ENCODE measurements at places on chromosomes 13 and 19.

- DNase-seq, result no peak
Observed at GRCh38 chr13:26855921-26856320, 95.3 kb upstream of the GPR12 start.

DNA sequence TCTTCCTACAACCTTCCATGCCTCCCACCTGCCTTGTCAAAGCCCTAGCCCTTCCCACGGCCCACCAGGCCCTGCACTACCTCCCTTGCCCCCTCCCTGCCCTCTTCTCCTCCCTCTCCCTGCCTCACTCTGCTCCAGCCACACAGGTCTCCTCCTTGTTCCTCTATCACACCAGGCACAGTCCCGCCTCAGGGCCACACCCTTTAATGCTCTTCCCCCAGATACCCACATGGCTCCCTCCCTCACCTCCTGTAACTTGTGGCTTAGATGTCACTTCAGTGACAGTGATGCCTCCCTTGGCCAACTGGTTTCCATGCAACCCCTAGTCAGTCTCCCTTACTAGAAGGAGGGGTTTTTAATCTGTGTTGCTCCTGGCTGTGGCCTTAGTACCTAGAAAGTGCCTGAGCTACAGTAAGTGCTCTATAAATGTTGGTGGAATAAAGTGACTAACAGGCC, 1.3 kb downstream of the SIRT6 start:
- no peak for DNase-seq

- no peak for DNase-seq
Observed at GRCh38 chr13:66273011-66273410, 957.1 kb downstream of the PCDH9 start.

DNA sequence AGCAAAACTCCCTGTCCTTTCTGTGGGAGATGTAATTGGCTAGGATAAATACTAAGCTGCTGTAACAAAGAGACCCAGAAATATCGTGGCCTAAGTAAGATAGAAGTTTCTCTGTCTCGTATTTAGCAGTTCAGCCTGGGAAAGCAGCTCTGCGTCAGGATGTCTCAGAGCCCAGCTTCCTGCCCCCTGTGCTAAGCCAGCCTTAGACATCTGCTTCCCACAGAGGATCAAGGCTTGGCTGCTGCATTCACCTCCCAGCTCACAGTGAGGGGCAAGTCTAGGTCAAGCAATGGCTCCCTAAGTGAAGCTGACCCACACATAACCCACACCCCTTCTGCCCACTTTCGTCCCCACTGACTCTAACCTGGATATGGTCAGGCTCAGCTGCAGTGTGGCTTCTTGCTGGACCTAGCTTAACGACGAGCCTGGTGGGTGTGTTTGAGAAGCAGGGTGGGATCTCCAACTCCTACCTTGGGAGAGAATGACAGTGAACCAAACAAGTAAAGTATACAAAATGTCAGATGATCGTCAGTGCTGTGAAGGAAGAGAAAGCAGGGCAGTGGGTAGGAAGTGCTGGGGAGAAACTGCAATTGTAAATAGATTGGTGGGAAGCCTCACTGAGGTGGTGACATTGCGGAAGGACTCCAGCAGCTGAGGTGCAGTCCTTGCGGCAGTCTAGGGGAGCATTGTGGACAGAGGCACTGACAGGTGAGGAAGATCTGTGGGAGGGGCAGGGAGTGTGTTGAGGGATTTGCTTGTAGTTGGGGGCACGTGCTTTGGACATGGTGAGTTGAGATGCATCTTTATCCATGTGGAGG, 82.9 kb downstream of the TNFRSF19 start:
- DNase-seq, result no peak

DNA sequence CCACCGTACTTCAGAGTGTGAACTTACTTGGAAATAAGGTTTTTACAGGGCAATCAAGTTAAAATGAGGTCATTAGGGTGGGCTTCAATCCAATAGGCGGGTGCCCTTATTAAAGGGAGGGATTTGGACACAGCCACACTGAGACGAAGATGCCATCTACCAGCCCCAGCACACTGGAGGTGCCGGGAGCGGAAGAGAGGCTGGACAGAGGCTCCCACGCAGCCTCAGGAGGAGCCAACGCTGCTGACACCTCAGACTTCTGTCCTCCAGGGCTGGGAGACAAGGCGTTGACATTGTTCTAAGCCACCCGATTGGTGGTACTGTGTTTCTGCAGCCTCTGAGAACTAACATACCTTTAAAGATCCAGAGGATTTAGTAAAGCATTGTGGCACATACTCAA, 12.6 kb upstream of the RAB20 start:
- DNase-seq, result no peak

GRCh38 chr19:29379257-29380021, 146.4 kb upstream of the VSTM2B start:
- DNase-seq, result no peak

DNA sequence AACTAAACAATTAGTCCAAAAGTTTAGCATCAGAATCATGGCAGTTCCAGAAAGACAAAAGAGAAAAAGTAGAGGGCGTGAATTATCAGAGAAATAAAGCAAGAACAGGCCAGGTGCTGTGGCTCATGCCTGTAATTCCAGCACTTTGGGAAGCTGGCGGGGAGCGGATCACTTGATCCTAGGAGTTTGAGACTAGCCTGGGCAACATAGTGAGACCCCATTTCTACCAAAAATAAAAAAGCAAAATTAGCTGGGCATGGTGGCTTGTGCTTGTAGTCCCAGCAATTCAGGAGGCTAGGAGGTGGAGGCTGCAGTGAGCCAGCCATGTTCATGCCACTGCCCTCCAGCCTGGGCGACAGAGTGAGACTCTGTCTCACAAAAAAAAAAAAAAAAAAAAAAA, 18.4 kb downstream of the ARL11 start:
- DNase-seq, result no peak

DNA sequence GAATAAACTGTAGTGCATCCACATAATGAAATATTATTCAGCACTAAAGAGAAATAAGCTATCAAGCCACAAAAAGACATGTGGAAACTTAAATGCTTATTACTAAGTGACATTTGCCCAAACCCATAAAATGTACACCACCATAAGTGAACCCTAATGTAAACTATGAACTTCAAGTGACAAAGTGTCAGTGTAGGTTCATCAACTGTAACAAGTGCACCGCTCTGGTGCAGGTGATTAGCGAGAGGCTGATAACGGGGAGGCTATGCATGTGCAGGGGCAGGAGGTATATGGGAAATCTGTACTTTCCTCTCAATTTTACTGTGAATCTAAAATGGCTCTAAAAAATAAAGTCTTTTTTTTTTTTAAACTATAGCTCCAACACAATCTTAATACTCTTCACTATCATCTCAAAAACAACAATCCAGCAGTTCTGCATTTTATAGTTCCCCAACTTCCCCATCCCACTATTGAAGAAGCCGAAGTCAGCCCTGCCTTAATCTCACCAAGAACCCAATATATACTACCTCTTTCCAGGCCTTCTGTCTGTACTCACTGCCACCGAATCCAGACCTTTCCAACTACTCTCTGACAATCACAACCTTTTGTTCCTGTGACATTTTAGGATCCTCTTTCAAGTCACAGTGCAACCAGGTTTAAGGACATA, 22.6 kb downstream of the ELF1 start:
- DNase-seq, result no peak

- DNase-seq, result no peak
Observed at GRCh38 chr19:1177322-1178114, 3.5 kb upstream of the SBNO2 start.

GRCh38 chr13:66378894-66379293, 851.2 kb downstream of the PCDH9 start:
- DNase-seq, result no peak

- DNase-seq, result no peak
Observed at GRCh38 chr13:40495621-40496001, 170.8 kb downstream of the FOXO1 start.

DNA sequence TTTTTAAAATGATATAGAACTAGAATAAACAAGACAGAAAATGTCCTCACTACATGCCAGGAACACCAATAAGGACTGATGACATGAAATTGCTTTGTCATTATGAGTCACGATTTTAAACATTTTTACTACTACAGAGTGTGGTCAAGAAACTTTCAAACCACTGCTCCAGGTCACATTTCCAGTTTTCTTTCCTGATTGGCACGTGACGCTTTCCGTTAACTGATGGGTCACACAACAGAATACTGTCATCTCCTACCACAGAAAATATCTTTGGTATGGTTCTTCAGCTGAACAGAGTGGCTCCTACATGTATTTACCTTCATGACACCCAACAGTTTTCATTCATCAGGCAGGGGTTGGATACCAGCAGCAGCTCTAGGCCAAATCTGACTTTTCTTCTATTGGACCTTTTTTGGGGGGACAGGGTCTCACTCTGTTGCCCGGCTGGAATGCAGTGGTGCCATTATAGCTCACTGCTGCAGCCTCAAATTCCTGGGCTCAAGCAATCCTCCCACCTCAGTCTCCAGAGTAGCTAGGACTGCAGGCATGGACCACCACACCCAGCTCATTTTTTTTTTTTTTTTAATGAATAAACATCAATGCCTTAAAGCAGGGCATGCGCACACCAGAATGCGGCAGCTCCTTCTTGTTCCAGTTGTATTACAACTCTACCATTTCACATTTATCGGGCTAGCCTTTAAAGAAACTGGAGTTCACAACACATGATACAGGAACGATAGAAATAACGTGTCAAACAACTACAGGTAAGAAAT, 147.4 kb downstream of the RNF17 start:
- no peak for DNase-seq

DNA sequence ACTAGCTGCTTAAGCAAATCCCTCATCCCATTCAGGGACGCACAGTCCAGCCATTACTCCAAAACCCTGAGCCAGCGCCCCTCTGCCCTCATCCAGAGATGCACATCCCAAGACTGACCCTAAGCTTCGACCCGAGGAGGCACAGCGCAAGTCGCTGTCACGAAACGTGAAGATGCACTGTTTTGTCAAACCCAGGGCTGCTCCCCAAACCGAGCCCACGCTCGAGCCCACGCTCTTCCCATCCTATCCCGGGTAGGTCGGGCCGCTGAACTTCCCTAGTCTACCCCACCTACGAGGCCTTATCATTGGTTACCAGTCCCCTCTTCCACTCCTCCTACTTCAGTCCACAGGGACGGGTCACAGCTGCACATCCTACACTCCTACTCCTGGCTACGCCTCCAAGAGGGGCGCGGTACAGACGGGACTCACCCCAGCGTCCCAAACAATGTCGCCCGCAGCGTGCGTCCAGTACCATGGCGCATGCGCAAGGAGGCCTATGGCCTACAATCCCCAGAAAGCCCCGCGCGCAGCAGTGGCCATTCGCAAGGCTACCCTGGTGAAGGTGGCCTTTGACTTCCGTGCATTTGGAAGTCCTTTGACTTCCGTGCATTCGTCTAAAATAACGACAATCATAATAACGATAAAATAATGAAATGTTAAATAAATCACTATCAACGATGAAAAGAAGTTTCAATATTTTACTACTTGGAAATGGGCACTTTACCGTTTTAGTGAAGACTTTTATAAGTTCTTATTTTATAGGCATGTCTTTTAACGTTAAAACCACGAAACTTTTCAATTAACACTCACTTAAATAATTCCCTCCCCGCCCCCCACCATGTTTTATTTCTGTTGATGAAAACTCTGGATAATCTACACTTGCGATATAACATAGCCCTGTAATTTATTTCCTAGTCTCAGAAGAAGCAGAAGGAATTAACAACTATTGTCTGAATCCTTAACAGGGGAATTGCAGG, at the start of gene ZNF285:
ZNF285 (minus strand) TSS at position 470 of the 977 bp plus-strand sequence. CDS start 4,395 bp downstream, outside the sequence.
- DNase-seq, result no peak

- peak; percentile 25 for DNase-seq
Observed at GRCh38 chr19:30227661-30228112, 144.5 kb upstream of the ZNF536 start.

DNA sequence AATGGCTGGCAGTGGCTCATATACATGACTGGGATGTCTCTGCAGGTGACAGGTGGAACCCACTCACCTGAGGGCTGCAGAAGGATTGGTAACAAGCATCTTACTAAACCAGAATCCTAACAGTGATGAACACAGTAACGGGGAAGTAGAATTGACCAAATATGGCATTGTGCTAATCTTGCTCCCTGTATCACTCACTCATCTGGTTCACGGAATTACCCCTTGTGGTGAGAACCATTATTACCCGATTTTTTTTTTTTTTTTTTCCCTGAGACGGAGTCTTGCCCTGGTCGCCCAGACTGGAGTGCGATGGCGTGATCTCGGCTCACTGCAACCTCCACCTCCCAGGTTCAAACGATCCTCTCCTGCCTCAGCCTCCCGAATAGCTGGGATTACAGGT, 69.5 kb downstream of the PTPRS start:
- no peak for DNase-seq
